Activated B cell treated with CpG ODN at 0.5 μM for 24 hours (primary cell): ENCODE measurements at places on chromosomes 4 and X. TPM values are rescaled to one million over a fixed set of nuclear protein-coding genes. Genes with fewer than 3 reads are reported as not detected.

GRCh38 chr4:107069049-107069448 is 32.9 kb upstream of the DKK2 start:
- no peak for DNase-seq

USP46 gene
- 12.6 and 13.3 TPM in 2 replicates for total RNA-seq

GAGE12H gene
- not detected in 2 replicates for total RNA-seq

GRCh38 chr4:47746122-47746521 is 91.7 kb downstream of the CORIN start:
- no peak for DNase-seq

DNA sequence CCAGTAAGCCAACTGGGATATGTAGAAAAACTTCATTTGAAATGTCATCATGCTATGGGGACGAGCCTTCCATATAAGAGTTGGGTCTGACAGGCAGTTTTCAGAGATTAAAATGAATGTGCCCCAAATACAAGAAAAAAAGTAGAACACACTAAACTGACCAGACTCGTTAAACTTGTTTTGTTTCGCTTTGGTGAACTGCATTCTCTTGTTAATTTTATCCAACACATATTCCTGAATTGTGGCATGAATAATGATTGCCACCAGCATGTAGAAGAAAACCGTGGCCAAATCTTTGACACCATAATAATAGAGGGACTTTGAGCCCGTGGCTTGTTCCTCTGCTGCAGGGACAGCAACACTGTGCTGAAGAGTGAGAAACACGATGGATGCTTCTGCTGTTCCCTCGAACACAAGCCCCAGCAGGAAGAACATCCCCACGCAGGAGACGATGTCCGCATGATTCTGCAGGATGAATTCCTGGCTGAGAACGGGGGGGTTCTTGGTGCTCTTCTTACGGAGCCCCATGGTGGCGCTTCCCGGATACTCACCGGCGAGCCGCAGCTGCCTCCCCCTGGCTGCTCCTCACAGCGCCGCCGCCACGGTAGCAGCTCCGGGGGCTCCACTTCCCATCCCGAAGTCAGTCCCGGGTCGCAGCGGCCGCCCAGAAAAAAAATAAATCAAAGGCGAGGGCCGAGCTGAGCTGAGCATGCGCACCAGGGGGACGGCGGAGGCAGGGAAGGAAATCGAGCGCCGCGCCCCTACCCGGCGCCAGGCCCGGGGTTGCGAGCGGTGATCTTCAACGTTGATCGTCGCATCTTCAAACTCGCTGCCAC is at the start of gene TRAM1L1:
TRAM1L1 (minus strand) TSS at position 711 of the 836 bp plus-strand sequence; CDS start at position 528, 183 bp downstream.
- no peak for DNase-seq

- DNase-seq = no peak
Measured at GRCh38 chr4:109629775-109630174, 69.7 kb downstream of the MCUB start.

GRSF1 gene
- total RNA-seq = 61.1 and 63.5 TPM in 2 replicates

GRCh38 chr4:28225050-28225449 is 1364.4 kb downstream of the STIM2 start:
- DNase-seq = no peak

IL2RG gene
- total RNA-seq = 261 and 264 TPM in 2 replicates

PRRG3 gene
- not detected in 2 replicates for total RNA-seq

- DNase-seq = no peak
Measured at GRCh38 chr4:135050086-135050717, 848.6 kb upstream of the PABPC4L start.

DNA sequence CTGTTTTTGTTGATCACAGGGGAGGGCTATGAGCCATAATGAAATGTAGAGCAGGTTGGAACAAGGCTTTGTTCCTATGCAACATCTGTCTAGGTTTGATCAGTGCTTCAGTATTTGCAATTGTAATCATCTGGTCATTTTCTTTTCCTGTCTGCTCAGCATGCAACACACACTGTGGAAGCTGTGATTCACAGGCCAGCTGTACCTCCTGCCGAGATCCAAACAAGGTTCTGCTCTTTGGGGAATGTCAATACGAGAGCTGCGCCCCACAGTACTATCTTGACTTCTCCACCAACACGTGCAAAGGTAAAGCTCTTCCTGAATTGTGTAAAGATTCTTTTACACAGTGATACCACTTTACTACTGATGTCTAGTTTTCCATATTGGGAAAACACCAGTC is 181.9 kb upstream of the ANXA3 start:
- DNase-seq = no peak

L1CAM gene
- total RNA-seq = 7.3 and 11.0 TPM in 2 replicates

DNA sequence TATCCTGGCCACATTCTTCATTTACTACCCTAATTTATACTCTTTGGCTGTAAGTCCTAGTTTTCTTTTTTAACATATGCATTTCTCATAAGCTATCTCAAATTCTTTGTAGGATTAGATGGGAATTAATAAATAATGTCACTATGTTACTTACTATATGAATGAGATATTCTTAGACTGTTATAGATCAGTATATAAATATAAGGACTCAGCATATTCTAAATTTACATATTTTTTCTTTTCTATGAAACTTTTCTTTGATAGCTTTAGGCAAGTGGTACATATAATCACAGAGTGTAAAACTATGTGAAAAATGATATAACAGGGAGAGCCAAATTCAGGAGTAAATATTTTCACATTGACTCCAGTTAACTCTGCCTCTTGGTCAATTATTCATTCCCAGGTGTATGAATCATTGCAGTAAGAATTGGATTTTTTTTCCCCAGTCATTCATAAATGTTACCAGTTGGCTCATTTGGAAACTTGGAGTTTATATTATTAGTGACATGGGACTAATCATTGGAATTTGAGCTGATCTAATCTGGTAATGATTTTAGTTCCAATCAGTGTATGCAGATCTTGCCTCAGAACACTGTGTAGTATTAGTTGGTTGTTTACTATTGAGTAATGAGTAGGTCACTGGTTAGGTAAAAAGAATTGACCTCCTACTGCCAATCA is 25.3 kb downstream of the FHIP1A start:
- DNase-seq = no peak

DNA sequence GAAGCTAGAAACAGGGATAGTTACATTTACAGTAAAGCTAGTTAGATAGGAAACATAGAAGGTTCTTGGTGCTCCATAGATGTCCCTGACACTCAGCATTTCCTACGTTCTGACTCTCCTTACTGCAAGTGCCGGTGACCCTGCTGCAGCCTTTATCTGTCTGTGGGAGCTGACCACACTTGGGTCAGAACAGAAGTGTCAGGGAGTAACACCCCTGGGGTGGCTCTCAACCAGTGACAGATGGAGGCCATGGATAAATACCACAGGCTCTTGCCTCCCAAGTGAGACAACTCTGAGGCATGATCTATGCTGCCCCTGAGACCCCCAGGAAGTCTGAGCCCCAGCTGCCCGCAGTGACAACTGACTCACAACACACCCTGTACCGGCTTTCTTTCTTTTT is 69.8 kb downstream of the ANXA3 start:
- no peak for DNase-seq

NUDT10 gene
- 0.27 and 0.31 TPM in 2 replicates for total RNA-seq

GRCh38 chr4:22071749-22072148 is 123.2 kb upstream of the KCNIP4 start:
- DNase-seq = no peak

ZFP42 gene
- total RNA-seq = not detected in 2 replicates

PNMA5 gene
- total RNA-seq = 0.27 TPM in 1 of 2 replicates, not detected in the other

AFM gene
- not detected in 2 replicates for total RNA-seq

GRCh38 chr4:106497271-106497670 is 128.7 kb upstream of the GIMD1 start:
- DNase-seq = no peak

DNA sequence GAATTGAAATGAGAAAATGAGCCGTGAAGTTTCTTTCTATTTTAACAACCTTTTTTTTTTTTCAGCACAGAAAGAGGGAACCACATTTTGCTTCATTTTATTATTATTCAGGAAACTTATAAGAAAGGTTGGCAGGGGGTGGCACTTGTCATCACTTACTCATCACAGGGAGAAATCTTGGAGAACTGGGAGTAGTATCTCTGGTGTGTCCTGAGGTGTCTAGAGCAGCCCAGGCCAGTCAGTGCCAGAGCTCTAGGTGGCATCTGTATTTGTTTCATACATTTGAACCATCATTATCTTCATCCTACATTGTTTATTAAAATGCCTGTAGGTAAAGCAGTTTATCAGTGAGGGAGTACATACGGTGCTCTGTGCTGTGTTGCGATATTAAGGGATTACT is 43.8 kb upstream of the ARHGAP24 start:
- no peak for DNase-seq

DNA sequence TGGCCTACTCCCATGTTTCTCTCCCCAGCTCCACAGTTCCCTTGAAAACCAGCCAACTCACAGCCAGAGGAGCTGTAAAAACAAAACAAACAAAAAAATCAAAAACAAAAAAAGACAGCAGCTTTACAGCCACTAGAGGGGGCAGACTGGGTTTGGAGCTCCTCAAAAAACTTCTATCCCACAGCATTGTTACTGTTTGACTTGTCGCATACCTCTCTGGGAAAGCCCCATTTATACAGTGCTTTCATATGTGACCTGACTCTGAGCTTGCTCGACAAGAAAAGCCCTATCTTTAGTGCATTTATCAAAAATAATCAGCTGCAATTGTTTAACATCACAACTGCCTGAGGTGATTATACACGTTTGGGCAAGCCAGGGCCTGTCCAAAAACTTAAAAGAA is 21.6 kb downstream of the TSPAN6 start:
- no peak for DNase-seq

SCRG1 gene
- not detected in 2 replicates for total RNA-seq

ATP6AP2 gene
- 48.6 and 53.8 TPM in 2 replicates for total RNA-seq

- no peak for DNase-seq
Measured at GRCh38 chrX:28349888-28350287, 237.4 kb upstream of the IL1RAPL1 start.

TAF7L gene
- not detected in 2 replicates for total RNA-seq

GRCh38 chr4:182540496-182540895 is 297.3 kb downstream of the TENM3 start:
- DNase-seq = no peak

DNA sequence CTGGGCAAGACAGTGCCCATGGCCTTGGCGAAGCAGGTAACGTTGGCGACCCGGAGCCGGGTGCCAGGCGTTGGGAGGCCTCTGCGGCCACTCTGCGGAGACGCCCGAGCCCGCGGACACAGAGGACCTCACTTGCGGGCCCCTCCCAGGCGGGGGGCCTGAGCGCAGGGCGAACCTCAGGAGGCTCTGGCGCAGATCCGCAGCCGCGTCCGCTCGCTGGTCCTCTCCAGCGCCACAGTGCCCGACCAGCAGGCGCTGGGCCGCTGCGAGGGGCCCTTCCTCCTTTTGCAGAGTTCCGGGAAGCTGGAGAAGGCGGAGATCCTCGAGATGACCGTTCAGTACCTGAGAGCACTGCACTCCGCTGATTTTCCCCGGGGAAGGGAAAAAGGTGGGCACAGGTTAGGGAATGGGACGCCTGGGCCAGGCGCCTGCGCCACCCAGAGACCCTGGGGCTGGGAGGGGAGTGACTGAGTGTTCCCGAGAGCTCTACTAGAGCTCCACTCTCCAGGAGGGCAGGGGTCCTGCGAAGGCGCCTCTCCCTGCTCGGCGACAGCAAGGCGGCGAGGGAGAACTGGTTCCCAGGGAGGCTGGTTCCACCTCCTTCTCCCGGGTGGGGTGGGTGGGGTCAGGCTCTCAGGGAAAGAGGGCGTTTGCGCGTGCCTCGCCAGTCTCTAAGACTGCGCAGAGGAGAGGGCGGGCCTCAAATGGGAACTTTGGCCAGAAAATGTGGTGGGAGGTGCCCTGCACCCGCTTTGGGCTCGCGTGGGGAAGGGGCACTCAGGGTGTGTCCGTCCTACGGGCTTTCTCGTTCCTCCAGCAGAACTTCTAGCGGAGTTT is 1.4 kb downstream of the HELT start:
- DNase-seq = no peak

ETDA gene
- total RNA-seq = not detected in 2 replicates

GRCh38 chrX:23603501-23603900 is 63.8 kb upstream of the PRDX4 start:
- no peak for DNase-seq

MAGEC1 gene
- not detected in 2 replicates for total RNA-seq

CENPE gene
- 2.4 and 2.5 TPM in 2 replicates for total RNA-seq

DNA sequence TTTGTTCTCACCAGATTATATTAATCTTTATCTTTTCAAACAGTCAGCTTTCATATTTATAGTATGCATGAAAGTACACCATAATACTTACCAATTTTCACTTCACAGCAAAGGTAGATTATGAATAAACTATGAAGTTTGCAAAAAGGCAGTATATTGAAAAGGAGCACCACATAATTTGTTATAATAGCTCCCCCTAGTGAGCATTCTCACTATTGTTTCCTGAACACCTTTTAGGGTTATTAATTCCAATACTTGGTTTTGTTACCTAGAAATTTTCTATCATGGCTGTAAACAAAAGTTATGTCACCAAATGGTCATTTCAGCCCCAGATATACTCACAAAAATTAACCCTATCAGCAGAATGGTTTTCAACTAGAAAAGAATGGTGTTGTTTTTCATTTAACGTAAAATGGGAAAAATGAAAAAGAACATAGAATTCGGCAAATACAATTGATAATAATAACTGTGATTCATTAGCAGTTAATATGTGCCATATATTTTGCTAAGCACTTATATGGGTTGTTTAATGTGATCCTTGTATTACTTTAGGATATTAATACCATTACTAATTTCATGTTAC is 30.2 kb upstream of the NKX6-1 start:
- DNase-seq = no peak

- DNase-seq = no peak
Measured at GRCh38 chrX:152658302-152658701, 20.6 kb downstream of the GABRQ start.

DNA sequence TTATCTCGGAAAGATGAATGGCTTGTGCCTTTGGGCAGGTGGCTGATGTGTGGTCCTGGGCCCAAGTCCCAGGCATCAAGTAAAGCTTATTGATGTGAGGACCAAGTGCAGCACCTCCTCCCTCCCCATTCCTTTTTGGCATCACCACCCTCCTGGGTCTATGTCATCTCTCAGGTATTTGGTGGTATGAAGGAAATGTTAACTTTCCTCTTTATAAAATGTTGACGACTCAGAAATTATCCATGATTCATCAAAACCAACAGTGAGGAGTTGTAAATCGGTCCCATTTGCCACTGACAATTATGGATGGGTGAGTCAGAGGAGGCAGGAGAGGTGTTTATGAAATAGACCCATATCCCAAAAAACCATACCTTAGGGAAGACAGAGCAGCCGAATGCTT is 229.4 kb upstream of the GATB start:
- DNase-seq = no peak

GRCh38 chr4:24642981-24643547 is 58.7 kb upstream of the DHX15 start:
- DNase-seq = no peak

DNA sequence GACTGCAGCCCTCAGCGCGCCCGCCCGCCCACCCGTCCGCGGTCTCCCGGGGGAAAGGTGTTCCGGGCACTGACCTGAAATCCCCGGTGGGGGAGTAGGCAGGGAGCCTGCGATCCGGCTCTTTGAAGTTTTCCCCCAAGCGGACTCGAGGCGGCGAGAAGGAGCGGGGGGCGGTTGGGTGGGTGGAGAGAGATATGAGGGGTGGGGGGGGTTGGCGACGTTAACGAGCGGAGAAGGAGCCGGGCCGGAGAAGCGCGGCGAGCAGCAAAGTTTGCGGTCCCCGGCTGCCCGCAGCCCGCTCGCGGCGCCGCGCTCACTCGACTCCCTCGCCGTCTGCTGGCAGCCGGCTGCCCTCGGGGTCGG is 636 bp downstream of the BCOR start:
- DNase-seq = peak; percentile 40
